ENCODE measurements at places on chromosomes 2 and 18.

DNA sequence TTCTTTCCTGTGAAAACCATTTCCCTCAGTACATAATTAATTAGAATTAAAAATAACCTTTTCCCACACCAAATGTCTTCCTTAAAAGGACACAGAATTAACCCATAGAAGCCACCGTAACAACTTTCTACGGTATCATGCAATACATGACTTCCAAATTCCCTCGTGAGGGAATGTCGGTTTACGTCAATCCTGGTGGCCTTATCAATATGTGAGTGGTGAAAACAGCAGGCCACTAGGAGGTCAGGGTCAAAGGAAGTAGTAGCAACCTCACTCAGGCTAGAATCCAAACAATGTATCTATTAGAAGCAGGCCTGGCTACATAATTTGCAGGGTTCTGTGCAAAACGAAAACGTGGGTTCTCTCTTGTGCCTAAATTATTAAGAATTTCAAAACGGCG lies 112.2 kb downstream of the GAREM1 start:
- DNase-seq = no peak

DNA sequence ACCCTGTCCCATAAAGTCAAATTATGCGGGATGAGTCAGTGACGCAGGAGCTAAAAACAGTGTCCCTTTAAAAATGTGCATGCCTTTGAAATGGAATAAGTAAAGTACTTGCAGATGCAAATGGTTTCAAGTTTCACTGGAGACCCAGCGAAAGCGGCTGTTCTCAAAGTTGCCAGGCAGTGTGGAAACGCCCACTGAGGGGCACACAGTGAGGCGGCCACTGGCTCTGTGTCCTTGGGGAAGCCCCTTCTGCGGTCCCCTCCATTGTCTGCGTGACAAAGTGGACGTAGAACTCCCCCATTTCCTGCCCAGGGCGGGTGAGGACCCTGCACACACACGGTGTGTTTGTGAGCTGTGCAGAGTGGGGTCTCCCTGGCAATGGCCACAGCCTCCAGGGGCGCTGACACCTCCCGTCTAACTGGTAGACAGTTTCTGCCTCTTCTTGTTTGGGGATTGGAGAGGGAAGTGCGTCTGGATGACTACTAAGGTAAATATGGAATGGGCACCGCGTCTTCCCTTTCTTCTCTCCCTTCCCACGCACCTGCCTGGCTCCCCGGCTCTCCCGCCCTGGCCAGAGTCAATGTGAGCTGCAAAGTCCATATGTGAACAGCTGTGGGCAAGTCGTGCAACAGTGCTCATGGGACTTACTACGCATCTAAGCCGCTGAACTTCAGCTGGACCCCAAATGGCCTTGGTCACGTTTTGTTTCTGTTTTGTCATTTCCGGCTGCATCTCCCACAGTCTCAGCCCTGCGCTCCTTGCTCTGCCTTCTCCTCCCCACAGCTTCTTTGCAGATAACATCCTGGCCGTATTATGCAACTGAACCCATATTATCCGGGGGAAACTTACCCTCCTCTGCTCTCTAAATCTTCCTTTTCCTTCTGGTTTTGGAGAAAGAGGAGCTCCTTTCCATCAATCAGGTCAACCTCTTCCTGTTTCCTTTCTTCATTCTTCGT lies 33.7 kb upstream of the ZNF516 start:
- no peak for DNase-seq

GRCh38 chr2:151880586-151880985 lies 52.4 kb upstream of the ARL5A start:
- DNase-seq = no peak

GRCh38 chr18:3016585-3017297 lies 3.8 kb upstream of the LPIN2 start:
- no peak for DNase-seq

- DNase-seq = no peak
Observed at GRCh38 chr2:147492471-147492870, 352.4 kb upstream of the ACVR2A start.

- no peak for DNase-seq
Observed at GRCh38 chr2:207875473-207876212, 105.9 kb upstream of the FZD5 start.

GRCh38 chr2:222490131-222490530 lies 65.8 kb downstream of the SGPP2 start:
- no peak for DNase-seq

GRCh38 chr2:114119862-114120261 lies 230.0 kb downstream of the ACTR3 start:
- DNase-seq = no peak

Measured in caudate nucleus (tissue), 63 donors.